H4 (cell line): ENCODE measurements at places on chromosomes 6 and 20. TPM values are rescaled to one million over a fixed set of nuclear protein-coding genes. Genes with fewer than 3 reads are reported as not detected.
A peak's percentile ranks its signal among the peaks of the same experiment; 100 is the strongest.

DNA sequence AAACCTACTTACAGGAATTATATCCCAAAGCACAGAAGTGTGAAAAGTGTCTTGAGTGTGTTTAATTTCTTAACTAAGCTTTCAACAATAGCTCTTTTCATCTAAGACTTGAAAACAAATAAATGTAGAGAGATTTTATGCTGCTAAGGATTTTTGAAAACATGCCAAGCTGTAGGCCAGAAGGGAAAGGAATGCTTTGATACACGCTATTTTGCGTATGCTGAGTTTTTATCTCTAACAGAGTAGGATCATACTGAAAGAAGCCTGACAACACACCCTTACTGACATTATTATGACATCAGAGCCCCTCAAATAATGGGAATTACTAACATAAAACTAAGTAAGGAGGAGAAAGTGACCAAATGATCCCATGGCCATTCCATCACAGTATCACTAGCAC is 265.5 kb downstream of the KHDC1L start:
- DNase-seq: no peak

- DNase-seq: peak; percentile 41
These were observed at the start of gene PRICKLE4 for GRCh38 chr6:41780551-41781365. TSS of gene PRICKLE4 (plus strand) at chr6:41780782. CDS start at chr6:41783474, 2,692 bp downstream.

DNA sequence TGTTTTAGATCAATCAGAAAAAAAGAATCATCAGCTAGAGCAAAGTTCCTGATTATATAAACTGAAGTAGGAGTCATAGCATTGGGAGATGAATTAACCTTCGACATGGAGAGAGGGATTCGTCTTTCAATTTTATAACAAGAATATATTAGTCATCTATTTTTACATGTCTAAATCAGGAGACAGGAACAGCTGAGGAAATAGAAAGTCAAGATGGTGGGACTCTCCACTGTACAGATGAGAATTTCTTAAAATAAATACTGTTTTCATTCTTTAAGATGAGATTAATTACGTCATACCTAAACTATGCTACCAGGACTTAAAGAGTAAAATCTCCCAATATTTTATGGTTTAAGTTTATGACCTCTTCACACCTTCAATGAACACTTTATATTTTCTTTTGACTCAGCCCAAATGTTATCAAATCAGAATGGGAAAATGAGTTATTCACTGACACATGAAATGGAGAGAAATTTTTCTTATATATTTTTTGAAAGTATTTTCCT is 1137.7 kb downstream of the EPHA7 start:
- DNase-seq: no peak

DNA sequence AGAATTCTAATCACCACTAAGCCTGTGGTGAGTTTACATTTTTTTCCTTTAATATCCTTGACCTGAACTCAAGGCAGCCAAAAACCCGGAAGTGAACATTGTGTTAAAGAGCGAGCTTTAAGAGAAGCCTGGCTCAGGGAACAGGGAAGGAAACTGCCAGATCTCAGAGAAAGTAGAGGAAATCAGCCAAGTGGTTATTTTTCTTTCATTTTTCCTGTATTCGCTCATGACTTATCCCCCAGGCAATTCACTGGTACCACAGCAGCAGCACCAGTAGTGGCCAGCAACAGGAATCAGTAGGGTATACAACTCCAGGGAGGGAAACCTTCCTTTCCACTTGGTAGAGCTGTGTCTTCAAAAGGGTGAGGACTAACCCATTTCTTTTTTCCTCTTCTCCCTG is 89.6 kb upstream of the HMGCLL1 start:
- DNase-seq: no peak

GRCh38 chr6:169831450-169832246 is 80.2 kb downstream of the ERMARD start:
- DNase-seq: peak; percentile 36

The C6orf15 gene
- not detected in 2 replicates for total RNA-seq

The SLC2A10 gene
- 3.2 and 3.9 TPM in 2 replicates for total RNA-seq

The LTA gene
- not detected in 2 replicates for total RNA-seq
